ENCODE measurements at places on chromosomes 3 and 15. TPM values are rescaled to one million over a fixed set of nuclear protein-coding genes. Genes with fewer than 3 reads are reported as not detected.

DNA sequence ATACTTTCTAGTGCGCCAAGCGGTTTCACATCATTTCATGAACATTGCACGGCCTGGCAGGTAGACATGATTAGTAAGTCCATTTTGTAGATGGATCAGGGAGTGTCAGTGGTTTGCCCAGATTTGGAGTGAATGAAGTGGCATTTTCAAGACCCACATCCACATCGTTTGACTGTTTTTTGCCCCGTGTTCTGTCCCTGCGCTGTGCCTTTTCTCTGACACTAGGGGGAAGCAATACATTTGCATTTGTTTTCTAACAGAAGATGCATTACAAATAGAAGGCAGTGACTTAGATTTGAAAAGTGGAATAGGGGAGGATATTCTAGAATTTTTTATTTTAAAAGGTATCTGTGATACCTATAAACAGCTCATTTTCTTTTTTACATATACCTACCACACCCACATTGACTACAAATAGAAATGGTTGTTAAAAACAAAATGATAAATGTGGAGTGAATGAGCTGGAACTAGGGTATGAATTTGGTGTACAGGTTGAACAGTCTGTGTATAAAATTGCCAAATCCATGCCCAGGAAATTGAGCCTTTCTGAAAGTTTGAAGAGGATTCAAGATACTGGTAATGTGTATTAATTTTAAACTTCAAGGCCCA is 98.0 kb downstream of the USP13 start:
- DNase-seq = no peak

- no peak for DNase-seq
Observed at GRCh38 chr15:90058308-90058707, 44.0 kb downstream of the IDH2 start.

FRG2C gene
- not detected for total RNA-seq

GRCh38 chr3:134651347-134652041 is 672 bp upstream of the KY start:
- DNase-seq = peak; percentile 75

EOMES gene
- 0.08 TPM for total RNA-seq

Data from Right ventricle myocardium superior (tissue), 1 donor.